ENCODE measurements at places on chromosomes 13 and 19.

- no peak for DNase-seq
These were observed 275.0 kb upstream of the DACH1 start for GRCh38 chr13:72141855-72142519.

- DNase-seq = no peak
These were observed 3.5 kb downstream of the ADPRHL1 start for GRCh38 chr13:113449693-113450347.

DNA sequence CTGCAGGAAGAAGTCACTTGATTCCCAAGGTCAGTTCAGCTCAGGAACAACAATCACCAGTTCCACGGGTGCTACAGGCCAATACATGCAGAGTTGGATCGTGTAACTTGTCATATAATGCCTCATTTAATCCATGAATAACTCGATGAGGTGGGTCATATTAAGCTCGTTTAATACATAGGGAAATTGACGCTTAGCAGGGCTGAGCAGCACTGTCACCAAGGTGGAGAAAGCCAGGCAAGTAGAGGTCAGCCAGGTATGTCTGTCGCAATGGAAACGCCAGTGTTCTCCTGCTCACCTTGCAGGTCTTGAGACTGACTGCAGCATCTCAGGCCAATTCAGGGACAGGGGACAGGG, 52.3 kb downstream of the CCDC70 start:
- no peak for DNase-seq

DNA sequence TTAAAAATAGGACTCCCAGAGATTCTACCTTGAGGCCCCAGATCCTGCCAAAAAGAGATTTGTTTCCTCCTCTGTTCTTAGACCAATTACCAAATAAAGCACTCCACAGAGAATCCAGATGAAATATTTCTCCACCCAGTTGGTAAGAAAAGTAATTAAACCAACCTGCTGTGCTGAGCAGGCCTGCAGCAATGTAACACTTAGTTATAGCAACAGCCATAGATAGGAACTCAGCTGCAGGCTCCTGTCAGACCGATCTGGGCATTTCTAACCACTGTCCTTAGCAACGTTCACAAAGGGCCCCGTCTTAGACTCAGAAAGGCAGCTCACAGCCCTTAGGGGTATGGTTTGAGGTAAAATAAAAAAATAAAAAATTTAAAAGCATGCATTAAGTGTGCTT, 271.1 kb downstream of the KCNRG start:
- no peak for DNase-seq

- DNase-seq = no peak
These were observed 137.1 kb downstream of the AKAP11 start for GRCh38 chr13:42409075-42409474.

DNA sequence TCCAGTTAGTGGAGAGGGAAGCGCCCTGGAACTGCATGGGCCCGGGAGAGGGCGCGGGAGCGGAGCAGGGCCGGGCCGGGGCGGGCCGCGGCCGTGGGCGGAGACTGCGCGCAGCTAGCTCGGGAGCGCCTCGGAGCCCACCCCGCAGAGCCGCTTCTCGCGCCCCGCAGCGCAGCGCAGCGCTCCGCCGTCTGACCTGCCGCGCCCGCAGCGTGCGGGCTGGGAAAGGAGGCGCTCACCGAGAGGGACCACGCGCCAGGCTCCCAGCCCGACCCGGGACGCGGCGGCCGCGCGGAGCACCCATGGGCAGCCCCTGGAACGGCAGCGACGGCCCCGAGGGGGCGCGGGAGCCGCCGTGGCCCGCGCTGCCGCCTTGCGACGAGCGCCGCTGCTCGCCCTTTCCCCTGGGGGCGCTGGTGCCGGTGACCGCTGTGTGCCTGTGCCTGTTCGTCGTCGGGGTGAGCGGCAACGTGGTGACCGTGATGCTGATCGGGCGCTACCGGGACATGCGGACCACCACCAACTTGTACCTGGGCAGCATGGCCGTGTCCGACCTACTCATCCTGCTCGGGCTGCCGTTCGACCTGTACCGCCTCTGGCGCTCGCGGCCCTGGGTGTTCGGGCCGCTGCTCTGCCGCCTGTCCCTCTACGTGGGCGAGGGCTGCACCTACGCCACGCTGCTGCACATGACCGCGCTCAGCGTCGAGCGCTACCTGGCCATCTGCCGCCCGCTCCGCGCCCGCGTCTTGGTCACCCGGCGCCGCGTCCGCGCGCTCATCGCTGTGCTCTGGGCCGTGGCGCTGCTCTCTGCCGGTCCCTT, at the start of gene MLNR:
Gene MLNR, plus strand, starts transcription at position 303 of the 820 bp plus-strand sequence. Its CDS starts 0 bp downstream, at position 303.
- DNase-seq = no peak

- no peak for DNase-seq
These were observed 70.7 kb downstream of the FOXO1 start for GRCh38 chr13:40595693-40596092.

DNA sequence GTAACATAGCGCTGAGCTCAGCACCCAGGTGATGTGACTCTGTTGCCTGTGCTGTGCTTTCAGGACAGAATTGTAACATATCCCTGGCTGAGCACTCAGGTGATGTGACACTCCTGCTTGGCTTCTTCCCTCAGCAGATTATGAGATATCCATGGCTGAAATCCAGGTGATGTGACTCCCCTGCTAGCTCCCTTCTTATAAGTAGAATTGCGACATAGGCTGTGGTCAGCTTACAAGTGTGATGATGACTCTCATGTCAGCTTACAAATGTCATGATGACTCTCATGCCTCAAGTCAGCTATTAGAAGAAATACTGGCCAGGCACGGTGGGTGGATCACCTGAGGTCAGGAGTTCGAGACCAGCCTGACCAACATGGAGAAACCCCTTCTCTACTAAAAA, 14.3 kb upstream of the ZNF429 start:
- no peak for DNase-seq

DNA sequence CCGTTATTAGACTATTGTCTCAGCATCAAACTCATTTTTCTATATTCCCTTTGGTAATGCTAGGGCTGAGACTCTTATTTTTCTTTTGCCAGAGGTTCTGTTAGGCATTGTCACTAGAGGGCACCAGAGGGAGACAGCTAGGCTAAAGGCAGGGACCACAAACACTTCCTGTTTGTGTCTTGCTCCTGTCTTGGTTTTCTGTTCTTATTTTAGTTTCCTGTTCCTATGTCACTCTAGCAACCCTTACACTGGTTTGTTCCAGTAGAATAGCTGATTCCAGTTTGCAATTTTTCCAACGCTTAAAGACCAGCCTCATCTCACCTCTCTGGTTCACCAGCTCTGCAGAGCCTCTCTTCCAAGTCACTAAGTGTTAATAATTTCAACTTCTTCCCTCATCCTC, 772.0 kb downstream of the DIAPH3 start:
- DNase-seq = no peak

- no peak for DNase-seq
These were observed 9.3 kb upstream of the GTF3A start for GRCh38 chr13:27415116-27415515.

- no peak for DNase-seq
These were observed 22.7 kb upstream of the LRCH1 start for GRCh38 chr13:46530084-46530935.

GRCh38 chr19:14347999-14348889, 33.0 kb upstream of the ADGRE5 start:
- no peak for DNase-seq

GRCh38 chr19:3733549-3734309, 25.5 kb downstream of the TJP3 start:
- no peak for DNase-seq
